ENCODE measurements at places on chromosomes 5 and 9.

DNA sequence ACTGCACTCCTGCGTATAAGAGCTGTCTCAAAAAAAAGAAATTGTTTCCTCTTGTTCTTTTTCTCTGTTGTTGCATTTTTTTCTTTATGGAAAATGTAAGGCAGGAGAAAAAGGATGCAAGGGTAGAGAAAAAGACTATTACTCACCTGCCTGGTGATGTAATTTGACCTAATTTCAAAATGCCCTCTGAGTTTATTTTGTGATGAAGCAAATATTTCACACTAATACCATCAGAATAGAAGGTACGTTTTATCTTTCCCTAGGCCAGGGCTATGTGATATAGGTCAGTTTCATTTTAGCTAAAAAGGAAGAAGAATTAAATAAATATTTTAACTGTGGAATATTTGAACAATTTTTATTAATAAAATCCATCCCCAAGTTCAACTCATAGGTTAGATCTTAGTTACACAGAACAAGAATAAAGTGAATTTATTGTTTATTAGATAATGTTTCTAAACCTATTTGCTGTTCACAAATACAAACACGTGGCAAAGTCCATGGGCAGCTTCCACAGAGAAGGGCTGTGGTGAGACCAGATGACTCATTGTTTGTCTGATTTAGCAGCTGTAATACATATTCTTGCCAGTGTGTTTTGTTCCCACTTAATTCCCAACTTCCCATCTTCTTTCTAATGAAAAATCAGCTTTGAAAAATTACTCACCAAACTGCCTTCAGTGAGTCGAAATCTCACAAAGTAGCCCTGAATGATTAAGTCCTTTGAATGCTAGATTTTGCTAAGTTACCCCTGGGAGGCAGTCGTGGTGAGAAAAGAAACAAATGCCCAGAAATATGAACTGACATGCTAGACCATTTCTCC lies 52.8 kb upstream of the CCDC112 start:
- no peak for DNase-seq

DNA sequence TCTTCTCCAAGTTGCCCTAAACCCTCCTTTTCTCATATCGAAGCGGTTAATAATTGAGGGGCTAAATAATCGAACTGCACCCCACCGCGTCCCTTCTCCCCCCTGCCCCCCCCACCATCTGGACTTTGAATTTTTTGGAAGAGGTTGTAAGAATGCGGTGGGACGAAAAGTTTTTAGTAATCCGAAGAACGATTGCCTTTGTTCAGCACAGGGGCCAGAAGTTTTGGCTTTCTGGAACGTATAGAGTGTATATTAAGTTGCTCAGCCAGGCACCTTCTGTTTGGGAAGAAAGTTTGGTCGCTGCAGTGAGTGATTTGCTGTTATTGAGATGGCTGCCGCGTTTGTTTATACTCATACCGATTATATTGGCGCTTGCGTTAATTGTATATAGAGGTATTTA lies 518 bp downstream of the ERBIN start:
- DNase-seq, result peak; percentile 17

DNA sequence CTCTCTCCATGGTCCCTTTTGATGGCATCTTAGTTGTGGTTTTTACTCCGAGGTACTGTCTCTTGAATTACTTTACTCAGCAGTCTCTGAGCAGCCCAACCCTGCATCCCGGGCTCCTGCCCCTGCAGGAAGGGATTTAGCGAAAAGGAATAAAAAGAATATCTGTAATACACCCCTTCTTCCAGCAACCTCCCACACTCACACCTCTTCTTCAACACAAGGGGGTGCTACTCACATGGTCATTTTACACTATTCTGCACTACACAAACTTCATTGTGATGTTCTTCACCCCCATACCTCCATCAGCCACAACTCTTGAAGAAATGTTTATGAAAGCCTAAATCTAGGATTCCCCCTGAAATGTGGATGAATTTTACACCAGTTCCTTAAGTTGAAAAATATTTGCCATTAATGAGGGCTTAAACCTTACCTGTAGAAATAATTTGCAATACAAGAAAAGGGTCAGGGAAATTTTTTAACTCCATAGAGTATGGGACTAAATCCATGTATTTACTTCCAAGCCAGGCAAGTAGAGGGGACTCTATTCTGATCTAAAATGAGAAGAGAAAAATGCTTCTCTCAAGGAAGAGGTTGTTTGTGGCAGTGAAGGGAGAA lies 26.0 kb downstream of the TPD52L3 start:
- peak; percentile 17 for DNase-seq

DNA sequence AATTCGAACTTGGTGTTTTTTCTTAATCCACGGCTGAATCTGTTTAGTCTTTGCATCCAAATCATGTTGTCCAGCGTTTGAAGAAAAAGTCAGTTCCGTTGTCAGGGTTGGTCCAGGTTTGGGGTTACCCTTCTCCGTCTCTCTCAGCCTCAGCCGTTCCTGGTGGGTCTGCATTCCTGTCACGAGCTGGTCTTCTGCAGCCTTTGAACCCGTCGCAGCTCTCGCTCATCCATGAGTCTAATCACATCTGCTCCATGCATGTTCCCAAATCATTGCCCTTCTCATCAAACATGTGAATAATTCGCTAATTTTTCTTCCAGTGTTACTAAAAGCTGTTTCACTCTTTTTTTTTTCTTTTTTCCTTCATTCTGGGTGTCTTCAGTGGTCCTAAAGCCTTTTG lies 39.0 kb upstream of the EXOC3 start:
- DNase-seq, result no peak

GRCh38 chr9:89755821-89756220 lies 151.0 kb downstream of the GADD45G start:
- no peak for DNase-seq

- DNase-seq, result peak; percentile 84
Observed at GRCh38 chr9:131668439-131669268, 71.2 kb downstream of the RAPGEF1 start.

DNA sequence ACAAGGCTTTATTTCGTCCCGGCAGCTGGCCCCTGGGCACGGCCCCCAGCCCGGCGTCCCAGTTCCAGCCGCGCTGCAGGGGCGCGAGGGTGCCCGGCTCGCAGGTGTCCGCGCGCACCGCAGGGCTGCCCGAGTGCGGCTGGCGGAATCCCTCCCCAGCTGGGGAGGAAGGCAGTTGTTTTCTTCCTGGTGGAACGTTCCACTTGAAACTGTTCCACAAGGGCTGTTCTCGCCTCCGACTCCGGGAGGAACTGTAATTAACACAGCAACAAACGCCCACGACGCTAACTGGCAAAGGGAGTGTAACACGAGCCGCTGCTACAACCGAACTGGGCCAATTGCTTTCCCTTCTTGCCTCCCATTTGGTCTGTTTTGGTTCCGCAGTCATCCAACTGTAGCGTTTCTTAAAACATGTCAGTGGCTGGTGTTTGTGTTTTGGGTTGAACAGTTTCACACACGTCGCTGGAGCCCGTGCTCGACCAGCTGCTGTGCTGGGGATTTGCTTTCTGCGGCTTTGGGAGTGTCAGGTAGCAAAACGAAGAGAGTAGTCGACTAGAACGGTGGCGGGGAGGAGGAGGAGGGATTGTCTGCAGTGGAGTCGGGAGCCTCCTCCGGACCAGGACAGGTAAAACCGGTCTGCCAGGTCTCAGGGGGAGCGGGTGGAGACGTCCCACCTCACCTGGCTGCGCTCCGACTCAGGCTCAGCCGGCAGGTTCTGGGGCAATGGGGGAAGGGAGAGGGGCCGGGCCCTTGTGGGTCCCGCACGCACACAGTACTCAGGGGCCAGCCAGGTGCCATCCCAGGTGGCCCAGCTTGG lies 131.6 kb upstream of the NIPBL start:
- peak; percentile 42 for DNase-seq

DNA sequence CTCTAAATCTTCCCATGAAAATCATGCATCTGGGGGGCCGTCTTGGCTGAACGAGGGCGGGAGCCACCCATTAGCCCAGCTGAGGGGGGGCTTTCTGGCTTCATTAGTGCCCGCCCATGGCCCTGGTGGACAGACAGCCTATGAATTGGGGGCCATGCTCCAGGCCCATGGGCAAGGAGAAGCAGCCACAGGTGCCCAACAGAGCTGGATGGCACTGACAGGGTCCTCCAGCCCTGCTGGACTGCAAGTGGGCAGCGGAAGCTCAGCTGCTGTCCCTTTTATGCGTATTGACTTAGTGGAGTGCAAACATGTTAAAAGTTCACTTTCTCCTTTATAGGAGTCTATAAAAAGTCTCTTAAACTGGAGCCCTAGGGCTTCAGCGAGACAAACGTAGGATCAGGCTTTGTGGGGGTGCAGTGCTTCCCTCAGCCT lies 75.3 kb downstream of the MACROH2A1 start:
- DNase-seq, result no peak

DNA sequence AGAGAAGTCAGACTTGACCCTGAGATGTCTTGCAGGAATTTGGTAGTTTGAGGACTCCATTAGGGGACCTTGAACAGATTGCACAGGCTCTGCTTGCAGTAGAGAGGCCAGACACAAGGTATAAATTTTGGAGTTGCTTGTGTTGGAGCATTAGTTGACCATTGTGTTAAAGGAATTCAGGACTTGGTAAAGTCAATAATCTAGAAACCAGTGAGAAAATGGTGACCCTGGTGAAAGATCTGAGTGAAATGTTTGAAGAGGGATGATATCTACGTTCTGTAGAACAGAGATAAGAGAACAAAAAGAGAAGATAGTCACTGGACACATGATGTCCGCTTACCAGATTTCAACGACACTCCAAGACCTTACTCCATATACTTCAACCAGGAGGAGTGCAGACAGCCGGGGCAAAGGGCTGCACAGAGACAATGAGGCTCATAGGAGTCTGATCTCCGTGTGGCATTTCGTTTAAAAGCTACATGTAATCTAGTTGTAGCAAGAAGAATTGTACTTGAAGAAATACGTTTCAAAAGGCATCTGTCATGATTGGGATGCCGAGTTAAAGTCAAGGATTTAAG lies 13.2 kb downstream of the DNAJC25 start:
- DNase-seq, result no peak

DNA sequence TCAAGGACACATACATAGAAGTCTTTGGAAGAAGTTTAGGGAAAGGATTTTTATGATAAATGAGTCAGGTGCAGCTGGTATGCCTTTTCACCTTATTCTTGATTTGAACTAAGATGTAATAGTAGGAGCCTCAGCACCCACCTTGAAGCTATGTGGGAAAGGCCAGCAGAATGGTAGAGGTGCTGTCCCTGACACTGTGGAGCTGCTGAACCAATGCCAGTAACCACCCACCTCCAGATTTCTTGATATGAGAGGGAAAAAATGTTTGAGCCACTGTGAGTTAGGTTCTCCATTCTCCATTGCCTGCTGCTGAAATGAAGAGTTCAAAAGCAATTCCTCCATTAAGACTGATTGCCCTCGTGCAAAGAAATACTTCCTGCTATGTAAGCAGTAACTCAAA lies 12.2 kb upstream of the HMGCR start:
- DNase-seq, result peak; percentile 73

DNA sequence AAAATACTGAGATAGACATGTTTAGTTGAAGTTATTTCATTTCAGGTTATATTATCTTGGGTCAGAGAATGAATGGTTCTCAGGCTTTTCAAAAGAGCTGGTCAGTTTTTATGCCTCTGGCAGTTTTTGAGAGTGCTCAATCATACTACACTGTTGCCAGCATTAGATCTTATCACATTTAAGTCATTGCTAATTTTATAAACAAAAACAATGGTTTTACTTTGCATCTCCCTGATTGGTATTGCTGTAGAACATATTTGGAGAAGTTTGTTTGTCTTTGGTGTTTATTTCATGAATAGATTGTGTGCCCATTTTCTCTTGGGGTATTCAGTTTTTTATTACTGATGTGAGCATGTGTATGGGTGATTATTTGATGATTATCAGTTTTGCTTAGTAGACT lies 1.5 kb downstream of the CATSPER3 start:
- DNase-seq, result no peak

GRCh38 chr9:13013991-13014883 lies 239.4 kb downstream of the LURAP1L start:
- DNase-seq, result no peak

DNA sequence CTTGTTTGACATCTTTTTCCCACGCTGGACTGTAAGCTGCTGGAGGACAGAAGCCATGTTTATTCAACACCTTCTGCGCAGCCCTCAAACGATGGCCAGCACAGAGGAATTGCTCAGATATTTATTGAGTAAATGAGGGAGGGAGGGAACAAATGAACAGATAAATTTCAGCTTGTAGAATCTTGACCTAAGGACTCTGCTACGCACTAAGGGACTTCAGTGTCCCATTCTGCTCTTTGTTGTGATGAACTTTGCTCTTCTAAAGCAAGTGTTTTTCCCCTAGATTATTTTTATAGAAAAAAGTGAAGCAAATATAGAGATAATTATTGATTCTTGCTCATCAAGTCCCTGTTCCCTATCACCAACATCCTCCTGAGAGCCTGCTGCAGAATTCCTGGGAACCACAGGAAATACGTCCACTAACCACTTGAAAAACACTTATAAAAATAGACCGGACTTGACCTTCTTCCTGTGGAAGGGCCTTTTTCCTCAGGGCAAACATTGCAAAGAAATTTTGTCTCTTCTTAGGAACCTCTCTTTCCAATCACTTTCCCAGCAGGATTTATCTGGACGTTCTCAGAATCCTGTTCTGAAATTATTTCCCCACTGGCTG lies 54.9 kb downstream of the FGF1 start:
- no peak for DNase-seq

GRCh38 chr5:10539687-10539998 lies 24.2 kb upstream of the ANKRD33B start:
- no peak for DNase-seq

DNA sequence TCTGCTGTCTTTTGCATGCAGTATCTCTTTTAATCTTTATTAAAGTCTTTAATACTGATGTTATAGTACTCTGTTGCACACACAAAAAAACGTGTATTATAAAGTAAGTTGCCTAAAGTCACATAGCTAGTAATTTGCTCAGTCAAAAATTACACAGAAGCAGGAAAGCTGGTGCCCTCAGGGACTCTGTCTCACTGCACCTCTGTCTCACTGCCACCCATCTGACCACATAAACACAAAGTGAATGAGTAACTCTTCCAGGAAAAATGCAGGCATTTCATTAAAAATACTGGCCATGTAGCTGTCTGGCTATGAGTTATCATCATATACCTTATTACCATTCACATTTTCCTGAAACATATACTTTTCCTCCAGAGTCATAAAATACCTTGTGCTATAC lies 591.7 kb downstream of the CSNK1G3 start:
- no peak for DNase-seq

DNA sequence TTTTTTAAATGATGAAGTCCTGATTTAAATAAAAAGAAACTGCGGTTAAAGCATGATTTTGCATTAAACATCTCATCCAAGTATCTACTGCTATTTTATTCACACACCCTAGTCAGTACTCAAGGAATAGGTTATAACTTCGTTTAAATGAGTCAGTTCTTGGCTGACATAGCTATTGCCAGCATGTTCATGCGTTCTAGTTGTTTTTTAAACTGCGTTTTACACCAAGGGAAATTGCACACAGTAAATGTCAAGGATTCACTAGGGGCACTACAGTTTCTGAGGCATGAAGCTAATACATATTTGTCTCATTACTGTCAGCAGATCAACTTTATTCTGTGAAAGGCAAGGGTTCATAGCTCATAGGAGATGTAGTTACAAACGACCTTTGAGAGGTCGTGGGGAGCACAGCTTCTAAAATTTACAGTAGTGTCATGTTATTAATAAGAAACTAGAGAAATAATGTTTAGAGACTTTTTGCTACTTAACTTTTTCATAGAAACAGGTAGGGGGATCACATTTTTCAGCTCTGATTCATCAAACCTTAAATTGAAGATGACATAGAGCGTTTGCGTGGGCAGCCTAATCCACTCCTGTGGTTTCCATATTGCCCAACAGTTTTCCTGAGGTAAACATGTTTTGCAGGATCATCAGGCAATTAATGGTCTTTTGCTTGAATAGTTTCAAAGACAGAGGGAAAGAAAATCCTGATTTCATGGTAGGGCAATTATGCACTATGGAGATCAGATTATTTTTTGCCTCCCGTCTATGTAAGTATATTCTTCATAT lies 2222.7 kb upstream of the WWC1 start:
- DNase-seq, result no peak

All from activated CD4-positive, alpha-beta T cell treated with anti-CD3 and anti-CD28 coated beads for 48 hours (primary cell).